Left kidney (tissue), 8 donors: ENCODE measurements at places on chromosomes 2 and 18. TPM values are rescaled to one million over a fixed set of nuclear protein-coding genes. Genes with fewer than 3 reads are reported as not detected.

The ALPP gene
- polyA plus RNA-seq, result not detected

The SPATA3 gene
- polyA plus RNA-seq, result not detected

The OTOF gene
- 0.23 TPM for polyA plus RNA-seq

The UNC80 gene
- polyA plus RNA-seq, result 2.2 TPM

The RIOK3 gene
- 98.1 TPM for polyA plus RNA-seq
